ENCODE measurements at places on chromosomes 13 and 19.
A peak's percentile ranks its signal among the peaks of the same experiment; 100 is the strongest.

DNA sequence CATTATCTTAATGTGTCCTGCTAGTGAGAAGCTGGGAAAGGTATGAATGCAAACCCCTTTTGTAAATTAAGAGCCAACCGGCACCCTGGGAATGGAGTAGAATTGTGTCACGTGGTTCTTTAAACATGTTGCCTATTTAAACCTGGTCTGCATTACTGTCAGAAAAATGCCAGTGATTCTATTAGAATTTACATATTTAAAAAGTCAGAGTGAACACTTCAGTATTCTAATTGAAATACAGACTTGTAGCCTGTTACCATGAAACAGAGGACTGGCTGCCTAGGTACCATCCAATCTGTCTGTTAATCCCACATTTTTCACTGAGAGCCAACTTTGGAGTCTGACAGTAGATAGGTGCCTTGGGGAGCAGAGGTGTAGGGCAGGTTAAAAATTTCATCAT lies 652.3 kb upstream of the ARGLU1 start:
- no peak for DNase-seq

- DNase-seq, result peak; percentile 68
These were observed 5.0 kb upstream of the LENG1 start for GRCh38 chr19:54164369-54165068.

- no peak for DNase-seq
These were observed 60.4 kb upstream of the ABCC4 start for GRCh38 chr13:95361686-95362085.

DNA sequence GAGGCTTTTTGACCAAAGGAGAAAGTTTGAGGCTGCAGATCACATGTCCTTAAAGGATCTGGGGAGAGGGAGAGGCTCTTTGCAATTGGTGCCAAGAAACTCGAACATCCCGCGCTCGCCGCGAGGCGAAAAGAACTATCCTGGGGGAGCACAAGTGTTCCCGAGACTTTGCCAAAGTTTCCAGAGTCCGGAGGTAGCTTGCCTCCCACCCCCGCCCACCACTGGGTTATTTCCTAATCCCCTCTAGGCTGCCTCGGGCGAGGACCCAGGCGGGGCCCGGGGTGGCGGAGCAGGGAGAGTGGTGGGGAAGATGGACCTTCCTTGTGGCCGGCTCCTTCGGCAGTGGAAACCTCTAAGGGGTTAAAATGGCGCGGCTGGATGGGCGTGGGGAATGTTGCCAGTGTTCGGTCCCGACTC lies 114.5 kb downstream of the KCNRG start:
- DNase-seq, result no peak

DNA sequence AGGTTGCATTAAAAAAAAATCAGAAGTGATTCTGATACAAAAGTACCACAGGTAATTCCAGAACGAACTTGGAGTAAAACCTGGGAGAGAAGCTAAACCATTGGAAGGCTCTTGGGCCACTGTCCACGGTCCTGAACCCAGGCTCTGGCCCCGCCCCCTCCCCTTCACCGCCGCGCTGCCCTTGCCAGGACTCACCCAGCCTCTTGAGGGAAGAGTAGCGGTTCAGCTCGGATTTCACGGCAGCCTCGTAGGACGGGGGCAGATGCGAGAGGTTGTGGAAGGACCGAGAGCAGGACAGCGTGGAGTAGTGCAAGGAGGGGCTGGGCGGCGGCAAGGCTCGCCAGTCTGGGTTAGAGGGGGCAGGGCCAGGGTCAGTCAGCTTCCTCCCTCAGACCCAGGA lies 5.7 kb downstream of the SHISA7 start:
- no peak for DNase-seq

DNA sequence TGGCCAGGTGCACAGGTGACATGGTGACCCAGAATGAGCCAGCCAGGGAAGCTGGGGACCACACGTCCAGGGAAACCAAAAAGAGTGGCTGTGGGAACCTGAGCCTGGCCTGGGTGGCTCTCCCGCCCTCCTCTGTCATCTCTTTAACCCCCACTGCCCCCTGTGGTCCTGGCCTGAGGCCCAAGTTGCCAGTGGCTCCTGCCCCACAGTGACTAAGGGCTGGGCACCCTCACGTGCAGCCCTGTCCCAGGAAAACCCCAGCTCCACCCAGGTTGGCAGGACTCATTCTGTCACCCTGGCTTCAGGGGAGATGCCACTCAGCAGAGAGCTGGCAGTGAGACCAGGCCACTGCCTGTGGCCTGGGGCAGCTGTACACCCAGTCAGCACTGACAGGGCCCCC lies 30.6 kb upstream of the ISYNA1 start:
- no peak for DNase-seq

DNA sequence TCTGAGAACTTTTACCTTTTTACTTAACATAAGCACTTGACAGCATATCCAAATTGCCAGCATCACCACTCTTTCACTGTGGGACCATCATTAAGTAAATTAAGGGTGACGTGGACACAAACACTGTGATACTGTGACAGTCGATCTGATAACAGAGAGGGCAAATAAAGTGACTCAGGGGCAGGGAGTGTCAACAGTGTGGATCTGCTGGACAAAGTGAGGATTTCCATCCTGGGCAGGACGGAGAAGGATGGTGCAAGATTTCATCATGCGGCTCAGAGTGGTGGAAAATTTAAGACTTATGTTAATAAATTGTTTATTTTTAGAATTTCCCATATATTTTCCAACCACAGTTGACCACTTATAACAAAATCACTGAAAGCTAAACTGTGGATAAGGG lies 60.0 kb upstream of the WDFY2 start:
- DNase-seq, result peak; percentile 24

- no peak for DNase-seq
These were observed 101.6 kb downstream of the RAP2A start for GRCh38 chr13:97535614-97536013.

- DNase-seq, result peak; percentile 37
These were observed 113.7 kb downstream of the RFC3 start for GRCh38 chr13:33931397-33932311.

- no peak for DNase-seq
These were observed 181.5 kb downstream of the DNAJC3 start for GRCh38 chr13:95858286-95859075.

DNA sequence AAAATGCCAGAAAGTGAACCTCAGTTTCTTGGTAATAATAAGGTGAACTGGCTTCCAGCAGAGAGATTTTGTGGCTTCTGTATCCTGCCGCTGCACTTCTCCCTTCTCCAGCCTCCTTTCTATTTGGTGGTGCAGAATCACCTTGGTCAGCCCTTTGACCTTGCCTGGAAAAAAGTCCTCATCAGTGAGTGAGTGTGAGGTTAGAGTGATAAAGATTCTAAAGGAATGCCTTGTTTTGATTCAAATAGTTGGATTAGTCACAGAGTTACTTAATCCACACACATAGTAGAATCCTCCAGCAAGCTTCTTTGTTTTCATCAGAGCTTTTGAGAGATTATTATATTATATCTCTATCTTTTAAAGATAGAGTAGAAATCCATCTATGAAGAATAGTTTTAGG lies 140.9 kb downstream of the KCNRG start:
- no peak for DNase-seq

DNA sequence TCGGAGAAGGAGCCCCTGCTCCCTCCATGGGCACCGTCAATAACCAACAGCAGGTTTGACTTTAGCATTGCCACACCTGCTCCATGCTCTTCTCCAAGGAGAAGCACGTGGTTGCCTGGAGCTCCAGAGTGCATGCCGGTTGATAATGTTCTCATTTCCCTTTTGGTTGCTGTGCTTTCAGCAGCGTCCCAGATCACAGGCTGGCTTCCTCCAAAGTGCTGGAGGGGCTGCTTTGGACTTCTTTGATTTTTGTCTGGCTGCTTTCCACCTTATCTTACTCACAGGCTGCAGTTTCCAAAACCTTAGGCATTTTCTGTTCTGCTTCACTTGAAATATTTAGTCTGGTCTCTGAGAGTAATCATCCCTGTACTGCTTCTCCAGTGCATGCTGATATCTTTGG lies 123.8 kb upstream of the IRS2 start:
- no peak for DNase-seq

DNA sequence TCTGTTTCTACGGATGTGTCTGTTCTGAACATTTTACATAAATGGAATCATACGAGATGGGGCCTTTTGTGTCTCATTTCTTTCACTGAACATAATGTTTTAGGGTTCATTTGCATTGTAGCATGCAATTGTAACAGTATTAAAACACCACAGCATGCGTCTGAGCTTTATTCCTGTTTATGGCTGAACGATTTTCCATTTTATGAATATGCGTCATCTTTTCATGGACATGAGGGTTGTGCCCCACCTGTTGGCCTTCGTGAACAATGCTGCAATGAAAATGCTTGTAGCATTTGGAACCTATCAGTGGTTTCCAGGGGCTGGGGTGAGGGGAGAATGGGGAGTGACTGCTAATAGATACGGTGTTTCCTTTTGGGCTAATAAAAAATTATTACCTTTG lies 5.1 kb downstream of the OR10H1 start:
- no peak for DNase-seq

- no peak for DNase-seq
These were observed 1340.8 kb downstream of the PCDH9 start for GRCh38 chr13:65889368-65889767.

GRCh38 chr19:3618144-3618810 lies 8.3 kb downstream of the CACTIN start:
- peak; percentile 48 for DNase-seq

DNA sequence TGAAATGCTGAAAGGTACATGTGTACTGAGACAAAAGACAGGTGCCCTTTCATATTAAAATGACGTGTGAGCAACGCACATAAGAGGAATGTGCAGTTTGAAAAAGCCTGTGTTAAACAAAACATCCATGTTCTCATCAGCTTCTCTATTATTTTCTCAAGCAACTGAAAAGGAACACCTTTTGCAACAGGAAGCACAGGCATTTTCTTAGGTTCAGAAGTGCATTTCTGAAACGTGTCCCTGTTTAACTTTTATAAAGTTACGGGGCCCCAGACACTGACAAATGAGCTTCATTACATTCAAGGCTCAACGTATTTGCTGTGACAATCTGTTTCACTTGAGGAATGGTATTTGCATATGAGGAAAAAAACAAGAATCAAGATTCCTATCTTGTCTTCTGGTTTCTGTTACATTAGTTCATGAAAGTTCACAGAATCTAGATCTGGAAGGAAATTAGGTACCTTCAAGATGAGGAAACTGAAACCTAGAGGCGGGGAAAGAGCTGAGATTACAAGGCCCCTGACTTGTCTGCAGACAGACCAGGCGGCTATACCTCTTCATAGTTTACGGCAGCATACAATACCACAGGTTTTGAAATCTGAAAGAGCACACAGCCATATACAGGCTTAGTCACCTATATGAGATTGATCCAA lies 431.7 kb downstream of the KLF12 start:
- no peak for DNase-seq

GRCh38 chr13:85632526-85633195 lies 166.6 kb downstream of the SLITRK6 start:
- no peak for DNase-seq

- no peak for DNase-seq
These were observed 70.1 kb downstream of the RASA3 start for GRCh38 chr13:114062341-114062740.

DNA sequence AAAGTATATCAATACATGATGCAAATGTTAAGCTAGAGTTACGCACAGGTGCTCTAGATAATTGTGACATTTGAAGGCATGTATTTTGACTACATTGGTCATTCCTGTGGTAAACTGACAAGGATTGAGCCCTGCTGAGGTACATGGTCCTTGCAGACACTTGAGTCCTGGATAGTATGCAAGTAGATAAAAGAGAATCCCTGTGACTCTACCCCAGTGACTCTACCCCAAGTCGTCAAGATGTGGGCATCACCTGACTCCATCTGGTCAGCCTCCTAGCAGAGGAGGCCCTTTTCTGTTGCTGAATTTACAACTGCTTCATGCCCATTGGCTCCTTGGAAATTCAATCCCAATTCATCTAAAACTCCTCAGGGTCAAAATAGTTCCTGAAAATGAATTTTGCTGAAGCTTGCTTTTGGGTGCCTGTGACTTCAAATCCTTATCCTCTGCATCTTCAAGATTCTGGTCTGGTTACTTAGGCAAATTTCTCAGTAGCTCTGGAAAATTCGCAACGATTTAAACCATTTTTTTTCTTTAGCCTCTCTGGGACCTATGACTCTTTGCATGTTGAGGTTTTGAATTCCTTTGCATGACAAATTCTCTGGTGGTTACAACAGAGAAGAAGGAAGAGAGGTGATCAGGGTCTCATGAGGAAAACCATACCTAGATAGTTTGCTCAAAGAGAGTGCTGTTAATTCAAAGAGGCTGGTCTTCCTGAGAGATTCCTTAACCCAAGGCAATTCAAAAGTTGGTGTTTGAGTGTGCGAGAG lies 422.1 kb downstream of the FGF9 start:
- DNase-seq, result no peak

- no peak for DNase-seq
These were observed 26.1 kb downstream of the NFIC start for GRCh38 chr19:3392480-3392879.

- DNase-seq, result no peak
These were observed at the start of gene NUMBL for GRCh38 chr19:40690050-40690692. NUMBL (minus strand) TSS chr19:40690651; CDS start chr19:40690483, 168 bp downstream.

All from prostate gland (tissue), 2 donors.